M059J (cell line): ENCODE measurements at places on chromosomes 4 and X. TPM values are rescaled to one million over a fixed set of nuclear protein-coding genes. Genes with fewer than 3 reads are reported as not detected.

- DNase-seq: no peak
Observed at GRCh38 chrX:70464051-70464450, 19.4 kb downstream of the DLG3 start.

DNA sequence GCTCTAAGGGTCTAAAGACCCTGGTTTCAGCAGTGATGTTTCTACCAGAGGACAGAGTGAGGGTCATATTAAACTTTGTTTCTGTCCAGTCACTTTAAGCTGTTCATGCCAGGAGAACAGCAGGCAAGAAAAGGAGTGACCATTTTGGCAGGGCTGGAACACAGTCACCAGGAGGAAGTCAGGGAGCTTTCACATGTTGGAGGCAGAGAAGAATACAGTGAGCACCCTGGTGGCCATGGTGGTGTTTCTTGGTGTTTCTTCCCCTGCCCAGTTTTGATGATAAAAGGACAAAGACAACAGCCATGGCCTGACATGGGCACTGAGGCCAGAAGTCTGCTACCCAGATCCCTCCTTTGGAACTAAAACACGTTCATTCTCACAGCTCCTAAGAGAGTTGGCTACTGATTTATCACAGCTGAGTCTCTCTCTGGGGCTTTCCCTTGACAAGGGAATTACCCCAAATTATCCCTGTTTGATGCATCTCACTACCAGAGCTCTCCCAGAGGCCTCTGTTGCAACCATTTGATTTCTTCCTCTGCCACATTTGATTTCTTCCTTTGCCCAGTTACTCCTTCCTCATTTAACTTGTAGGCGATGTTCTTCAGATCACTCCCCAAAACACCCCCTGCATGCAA is 106.4 kb upstream of the NWD2 start:
- no peak for DNase-seq

GRCh38 chr4:38114386-38115150 is 154.4 kb downstream of the PTTG2 start:
- DNase-seq: no peak

GRCh38 chr4:37567836-37568235 is 118.3 kb downstream of the RELL1 start:
- no peak for DNase-seq

- peak; percentile 34 for DNase-seq
Observed at GRCh38 chr4:111283066-111283677, 660.3 kb upstream of the PITX2 start.

- DNase-seq: peak; percentile 61
Observed at GRCh38 chr4:137981277-137981676, 260.9 kb downstream of the SLC7A11 start.

PNMA6F gene
- not detected in 2 replicates for total RNA-seq

NSDHL gene
- total RNA-seq: 29.9 and 35.0 TPM in 2 replicates
